ENCODE measurements at places on chromosomes 11 and 22.
A peak's percentile ranks its signal among the peaks of the same experiment; 100 is the strongest.

GRCh38 chr11:57482782-57483561 is 22.6 kb downstream of the RTN4RL2 start:
- peak; percentile 32 for ATAC-seq

- no peak for ATAC-seq
Measured at GRCh38 chr11:13920756-13921155, 41.8 kb upstream of the SPON1 start.

- ATAC-seq: no peak
Measured at GRCh38 chr11:27254744-27255446, 108.1 kb downstream of the CCDC34 start.

- no peak for ATAC-seq
Measured at GRCh38 chr11:61287338-61287977, 7.7 kb downstream of the VWCE start.

- no peak for ATAC-seq
Measured at GRCh38 chr11:12841946-12842630, 167.0 kb upstream of the RASSF10 start.

GRCh38 chr22:46803031-46803880 is 40.8 kb downstream of the TBC1D22A start:
- ATAC-seq: peak; percentile 59

DNA sequence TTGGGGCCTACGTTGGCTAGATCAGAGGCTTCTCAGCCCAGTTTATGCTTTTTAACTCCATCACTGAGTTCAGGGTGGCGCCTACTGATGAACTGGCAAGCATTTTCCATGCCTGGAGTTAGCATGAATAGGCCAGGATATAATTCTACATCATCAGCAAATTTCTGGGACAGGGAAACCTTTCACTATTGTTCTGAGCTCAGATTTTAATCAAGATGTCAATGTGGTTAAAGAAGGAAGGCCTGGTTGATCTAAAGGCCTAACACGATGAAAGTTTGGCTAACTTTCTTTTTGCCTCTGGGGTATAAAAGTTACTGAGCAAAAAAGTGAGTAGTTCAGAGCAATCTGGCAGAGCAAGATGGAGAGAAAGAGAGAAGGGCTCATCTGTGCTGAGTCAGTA is 21.7 kb upstream of the IFITM3 start:
- ATAC-seq: peak; percentile 79

GRCh38 chr11:125496529-125496857 is 428 bp upstream of the FEZ1 start:
- no peak for ATAC-seq

GRCh38 chr22:35834061-35834460 is 116.4 kb downstream of the APOL5 start:
- no peak for ATAC-seq

DNA sequence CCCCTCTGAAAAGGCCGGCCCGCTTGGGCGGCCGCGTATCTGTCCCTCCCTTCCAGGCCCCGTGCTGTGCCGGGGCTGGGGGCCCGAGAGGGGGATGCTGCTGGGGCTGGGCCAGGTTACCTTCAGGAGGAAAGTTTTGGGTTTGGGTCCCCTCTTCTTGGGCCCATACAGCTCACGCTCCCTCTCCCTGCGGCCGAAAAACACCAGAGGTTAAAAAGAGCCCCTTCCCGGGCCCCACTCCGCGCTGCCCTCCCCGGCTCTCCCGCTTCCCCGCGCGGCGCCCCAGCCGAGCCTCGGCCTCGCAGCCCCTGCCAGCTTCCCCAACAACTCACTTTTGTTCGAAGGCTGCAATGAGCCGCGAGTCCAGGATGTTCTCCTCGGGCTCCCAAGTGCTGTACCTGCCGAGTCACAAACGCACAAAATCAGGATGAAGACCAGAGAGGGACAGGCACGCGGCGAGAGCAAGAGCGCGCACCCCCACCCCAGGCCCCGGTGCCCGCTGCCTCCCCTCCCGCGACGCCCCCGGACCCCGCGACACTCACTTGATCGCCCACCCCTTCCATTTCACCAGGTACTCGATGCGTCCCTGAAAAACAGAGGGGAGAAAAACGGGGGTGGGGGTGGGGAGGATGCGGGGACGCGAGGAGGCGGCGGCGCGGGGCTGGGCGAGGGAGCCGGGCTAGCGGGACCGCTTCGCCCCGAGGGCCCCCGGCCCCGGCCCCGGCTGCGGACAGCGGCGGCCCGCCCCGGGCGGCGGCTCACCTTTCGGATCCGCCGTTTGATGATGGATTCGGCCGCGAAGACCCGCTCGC is 450 bp downstream of the CBX6 start:
- ATAC-seq: no peak

DNA sequence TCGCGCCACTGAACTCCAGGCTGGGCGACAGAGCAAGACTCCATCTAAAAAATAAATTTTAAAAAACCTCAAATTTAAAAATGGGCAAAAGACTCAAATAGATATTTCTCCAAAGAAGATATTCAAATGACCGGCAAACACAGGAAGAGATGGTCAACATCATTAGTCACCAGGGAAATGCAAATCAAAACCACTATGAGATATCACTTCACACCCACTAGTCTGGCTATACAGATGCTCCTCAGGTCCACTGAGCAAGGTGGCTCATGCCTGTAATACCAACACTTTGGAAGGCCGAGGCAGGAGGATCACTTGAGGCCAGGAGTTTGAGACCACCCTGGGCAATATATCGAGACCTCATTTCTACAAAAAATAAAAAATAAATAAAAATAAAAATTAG is 43.3 kb upstream of the SLC35C1 start:
- ATAC-seq: no peak

DNA sequence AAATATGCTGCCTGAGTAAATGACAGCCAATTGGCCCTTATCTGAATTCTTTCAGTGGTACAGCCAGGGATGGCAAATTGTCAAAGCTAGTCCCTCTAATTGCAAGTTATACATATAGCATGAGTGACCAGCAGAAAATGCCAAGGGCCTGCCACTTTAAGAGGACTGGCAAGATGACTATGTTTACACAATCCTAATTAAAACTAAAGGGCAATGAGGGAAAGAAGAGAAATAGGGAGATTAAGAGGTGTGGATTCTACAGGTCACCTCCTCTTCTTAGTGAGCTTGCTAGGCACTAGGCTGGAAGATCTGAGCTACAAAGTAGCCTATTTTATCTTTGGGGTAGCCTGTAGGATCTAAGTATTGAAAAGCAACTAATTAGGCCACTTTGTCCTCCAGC is 13.5 kb downstream of the NUMA1 start:
- no peak for ATAC-seq

- no peak for ATAC-seq
Measured at GRCh38 chr11:124863137-124863825, 2.0 kb upstream of the ROBO3 start.

GRCh38 chr22:48209473-48210197 is 1447.2 kb downstream of the TBC1D22A start:
- ATAC-seq: no peak

- ATAC-seq: no peak
Measured at GRCh38 chr11:102220728-102221467, 96.4 kb upstream of the BIRC3 start.

GRCh38 chr11:36108881-36109589 is 165.2 kb downstream of the LDLRAD3 start:
- ATAC-seq: no peak
